ENCODE measurements at places on chromosomes 16 and 17. TPM values are rescaled to one million over a fixed set of nuclear protein-coding genes. Genes with fewer than 3 reads are reported as not detected.

DNA sequence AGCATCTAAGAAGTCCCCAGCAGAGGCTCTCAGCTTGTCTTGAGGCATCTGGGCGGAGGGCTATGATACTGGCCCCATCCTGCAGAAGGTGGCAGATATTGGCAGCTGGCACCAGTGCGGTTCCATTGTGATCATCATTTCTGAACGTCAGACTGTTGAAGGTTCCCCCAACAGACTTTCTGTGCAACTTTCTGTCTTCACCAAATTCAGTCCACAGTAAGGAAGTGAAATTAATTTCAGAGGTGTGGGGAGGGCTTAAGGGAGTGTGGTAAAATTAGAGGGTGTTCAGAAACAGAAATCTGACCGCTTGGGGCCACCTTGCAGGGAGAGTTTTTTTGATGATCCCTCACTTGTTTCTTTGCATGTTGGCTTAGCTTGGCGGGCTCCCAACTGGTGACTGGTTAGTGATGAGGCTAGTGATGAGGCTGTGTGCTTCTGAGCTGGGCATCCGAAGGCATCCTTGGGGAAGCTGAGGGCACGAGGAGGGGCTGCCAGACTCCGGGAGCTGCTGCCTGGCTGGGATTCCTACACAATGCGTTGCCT is at the start of gene CIITA:
Gene CIITA (plus strand): TSS at position 404 of the 543 bp plus-strand sequence. CDS start 129 bp downstream, at position 533.
- peak; percentile 55 for DNase-seq

DNA sequence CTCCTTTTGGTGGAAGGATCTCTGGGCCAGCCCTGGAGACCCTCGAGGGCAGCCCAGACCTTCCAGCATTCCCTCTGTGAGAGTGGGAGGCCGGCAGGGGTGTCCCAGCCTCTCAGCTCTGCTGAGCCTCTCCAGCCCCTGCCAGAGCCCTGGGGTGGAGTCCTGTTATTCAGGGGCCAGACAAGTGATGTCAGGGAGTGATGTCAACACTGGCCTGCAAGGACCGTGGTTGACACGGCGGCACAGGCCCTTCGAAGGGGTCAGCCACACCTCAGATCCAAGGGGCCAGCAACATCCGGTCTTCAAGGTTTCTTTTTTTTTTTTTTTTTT is 231.2 kb downstream of the KATNIP start:
- no peak for DNase-seq

The NPIPB9 gene
- 9.9 TPM for total RNA-seq

- DNase-seq: no peak
Observed at GRCh38 chr16:55499951-55500529, 8.8 kb upstream of the LPCAT2 start.

The HCRT gene
- not detected for total RNA-seq

The C16orf86 gene
- total RNA-seq: 0.87 TPM

The CANT1 gene
- total RNA-seq: 22.4 TPM

The PRSS33 gene
- total RNA-seq: 1.4 TPM

The NLRC5 gene
- 8.1 TPM for total RNA-seq

The STX1B gene
- total RNA-seq: 7.2 TPM

DNA sequence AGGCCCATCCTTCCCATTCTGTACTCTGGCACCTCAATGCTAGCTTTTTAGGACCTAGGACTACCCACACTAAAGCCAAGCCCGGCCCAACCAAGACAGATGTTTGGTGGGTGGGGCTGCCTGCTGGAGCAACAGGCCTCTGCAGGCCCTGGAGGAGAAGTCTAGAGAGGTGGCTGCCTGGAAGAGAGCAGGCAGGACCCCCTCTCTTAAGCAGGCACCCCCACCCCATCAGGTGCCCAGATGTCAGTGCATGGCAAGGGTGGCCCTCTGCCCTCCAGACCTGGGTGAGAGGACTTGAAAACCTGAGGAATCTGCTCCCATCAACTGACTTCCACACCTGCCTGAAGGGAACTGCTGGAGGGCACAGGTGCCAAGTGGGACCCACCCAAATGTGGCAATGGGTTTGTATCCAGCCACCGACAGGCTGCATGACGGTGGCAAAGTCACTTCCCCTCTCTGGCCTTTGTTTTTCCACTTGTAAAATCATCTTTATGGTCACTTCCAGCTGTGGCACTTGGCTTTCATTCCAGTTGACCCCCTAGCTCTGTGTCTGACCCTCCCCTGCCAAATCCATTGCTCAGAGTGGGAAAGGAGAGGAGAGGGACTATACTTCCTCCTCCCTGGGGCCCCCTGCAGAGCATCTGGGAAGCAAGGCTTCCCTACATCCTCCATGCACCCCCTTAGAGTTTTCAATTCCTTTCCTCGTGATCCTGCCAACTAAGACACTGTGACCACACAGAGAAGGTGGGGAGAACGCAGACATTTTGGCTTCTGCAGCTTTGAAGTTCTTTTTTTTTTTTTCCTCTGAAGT is 1.7 kb upstream of the STAT5A start:
- no peak for DNase-seq

The MYH2 gene
- 27.7 TPM for total RNA-seq

The BCL6B gene
- 4.2 TPM for total RNA-seq

The NOG gene
- total RNA-seq: 0.89 TPM

The MRM1 gene
- 20.4 TPM for total RNA-seq

The SLC13A2 gene
- total RNA-seq: not detected

The EVI2A gene
- not detected for total RNA-seq

- peak; percentile 62 for DNase-seq
Observed at GRCh38 chr16:275041-275641, 603 bp downstream of the RGS11 start.

The ZP2 gene
- total RNA-seq: not detected

DNA sequence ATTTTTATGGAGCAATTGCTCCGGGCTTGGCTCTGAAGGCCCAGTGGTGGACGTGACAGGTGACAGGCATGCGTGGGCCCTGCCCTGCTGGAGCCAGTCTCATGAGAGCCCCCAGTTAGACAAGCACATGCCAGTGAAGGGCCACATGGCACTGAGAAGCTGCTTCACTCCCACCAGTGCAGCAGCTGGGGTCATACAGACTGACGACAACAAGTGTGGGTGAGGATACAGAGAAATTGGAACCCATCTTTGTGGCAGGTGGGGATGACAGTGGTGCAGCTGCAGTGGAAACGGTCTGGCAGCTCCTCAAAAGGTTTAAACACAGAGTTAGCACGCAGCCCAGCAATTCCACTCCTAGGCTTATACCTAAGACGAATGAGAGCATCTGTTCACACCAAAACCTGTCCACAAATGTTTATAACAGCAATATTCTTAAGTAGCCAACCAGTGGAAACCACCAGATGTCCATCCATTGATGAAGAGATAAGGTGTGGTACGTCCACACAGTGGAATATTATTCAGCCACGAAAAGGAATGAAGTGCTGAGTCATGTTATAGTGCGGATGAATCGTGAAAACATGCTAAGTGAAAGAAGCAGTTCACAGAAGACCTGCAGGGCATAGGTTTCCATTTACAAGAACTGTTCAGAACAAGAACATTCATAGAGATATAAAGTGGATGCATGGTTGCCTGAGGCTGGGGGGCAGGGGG is 12.5 kb upstream of the CIBAR2 start:
- no peak for DNase-seq

- no peak for DNase-seq
Observed at GRCh38 chr16:4064950-4065352, 51.3 kb downstream of the ADCY9 start.

The RSKR gene
- total RNA-seq: 41.4 TPM

The NATD1 gene
- total RNA-seq: 8.1 TPM

The ALDOC gene
- total RNA-seq: 183 TPM

The OXLD1 gene
- total RNA-seq: 46.0 TPM

- DNase-seq: no peak
Observed at GRCh38 chr17:43574896-43575525, 28.9 kb upstream of the ETV4 start.

GRCh38 chr17:69326377-69327059 is 415 bp downstream of the ABCA5 start:
- DNase-seq: no peak

GRCh38 chr17:69802045-69802740 is 272.8 kb upstream of the KCNJ16 start:
- no peak for DNase-seq

- no peak for DNase-seq
Observed at GRCh38 chr17:39695089-39695474, 4.8 kb upstream of the ERBB2 start.

DNA sequence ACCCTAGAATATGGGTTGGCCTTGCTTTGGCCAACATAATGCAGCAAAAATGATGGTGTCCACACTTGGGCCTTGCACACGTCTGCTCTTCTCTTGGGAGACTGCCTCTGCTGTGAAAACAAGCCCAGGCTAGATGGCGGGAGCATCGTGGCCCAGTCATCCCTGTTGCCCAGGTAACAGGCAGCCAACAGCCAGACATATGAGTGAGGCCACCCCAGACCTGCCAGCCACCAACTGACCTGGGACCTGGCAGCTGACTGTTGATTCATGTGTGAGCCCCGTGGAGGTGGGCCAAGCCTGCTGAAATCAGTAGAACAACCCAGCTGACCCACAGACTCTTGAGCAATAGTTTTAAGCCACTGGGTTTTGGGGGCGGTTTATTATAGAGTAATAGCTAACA is 39.4 kb upstream of the CDH3 start:
- no peak for DNase-seq

DNA sequence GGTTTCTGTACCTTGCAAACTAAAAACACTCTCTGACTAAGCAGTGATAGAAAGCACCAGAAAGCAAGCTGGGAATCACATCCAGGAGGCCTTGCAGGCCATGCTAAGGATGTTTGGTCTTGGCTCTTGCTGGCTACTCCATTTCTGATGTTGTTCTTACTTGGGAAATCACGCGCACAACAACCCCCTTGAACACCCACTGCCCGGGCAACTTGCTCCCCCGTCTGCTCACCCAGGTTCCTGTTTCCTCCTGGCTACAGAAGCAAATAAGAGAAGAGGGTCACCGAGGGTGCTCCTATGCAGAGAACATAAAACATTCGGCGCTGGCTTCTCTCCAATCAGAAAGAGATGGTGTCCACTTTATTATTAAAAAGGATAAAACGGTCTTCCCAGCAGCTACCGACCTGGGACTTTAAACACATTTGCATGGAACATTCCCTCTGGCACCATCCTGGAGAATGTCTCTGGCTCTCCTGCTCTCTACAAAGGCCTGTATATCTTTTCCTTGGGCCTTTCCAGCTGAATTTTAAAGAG is 271.2 kb upstream of the RPL38 start:
- DNase-seq: no peak

- no peak for DNase-seq
Observed at GRCh38 chr17:48529683-48530009, 1.2 kb downstream of the HOXB1 start.

GRCh38 chr16:25411396-25412081 is 153.9 kb upstream of the ZKSCAN2 start:
- peak; percentile 41 for DNase-seq

- no peak for DNase-seq
Observed at GRCh38 chr17:36726199-36726598, 124.8 kb downstream of the MRM1 start.

- DNase-seq: no peak
Observed at GRCh38 chr17:82528484-82529265, 9.1 kb downstream of the FOXK2 start.

- no peak for DNase-seq
Observed at GRCh38 chr17:77779711-77780539, 178.6 kb upstream of the TNRC6C start.

The IRF8 gene
- total RNA-seq: 1.4 TPM

DNA sequence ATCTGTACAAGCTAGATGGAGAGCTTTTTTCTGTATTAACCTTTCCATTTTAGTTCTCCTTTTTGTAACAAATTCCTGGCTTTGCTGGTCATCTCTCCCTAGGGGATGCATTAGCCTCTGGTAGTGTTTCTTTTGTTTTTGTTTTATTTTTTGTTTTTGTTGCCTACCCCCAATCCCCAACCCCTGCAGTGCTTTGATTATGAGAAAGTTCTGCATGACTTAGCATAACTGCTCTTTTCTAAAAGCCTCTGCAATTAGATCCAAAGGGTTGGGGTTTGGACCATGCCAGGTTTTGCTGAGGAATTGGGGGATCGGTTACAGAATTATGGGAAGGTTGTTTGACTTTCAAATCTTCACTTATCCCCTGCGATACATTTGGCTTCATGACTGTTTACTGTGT is 98.2 kb downstream of the ADAMTS18 start:
- DNase-seq: peak; percentile 46

- no peak for DNase-seq
Observed at GRCh38 chr17:65103896-65104295, 33.3 kb upstream of the RGS9 start.

The KRT28 gene
- total RNA-seq: not detected

The RAMP2 gene
- 8.8 TPM for total RNA-seq

DNA sequence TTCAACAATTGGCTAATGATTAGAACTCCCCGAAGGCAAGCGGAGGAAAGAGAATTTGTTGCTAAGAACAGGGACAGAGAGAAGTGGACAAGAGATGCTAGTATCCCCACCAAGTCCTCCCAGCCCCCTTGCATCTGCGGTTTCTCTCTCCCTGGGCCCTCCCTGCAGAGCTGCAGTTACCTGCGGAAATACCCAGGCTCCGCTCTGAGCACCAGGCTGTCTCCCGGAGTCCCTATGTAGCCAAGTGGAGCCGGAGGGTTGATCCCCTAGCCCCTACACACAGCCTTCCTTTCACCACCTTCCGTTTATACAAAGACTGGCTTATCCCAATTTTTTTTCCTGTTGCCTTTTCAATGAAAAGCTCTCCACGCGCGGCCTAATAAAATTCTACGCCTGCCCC is 834.4 kb downstream of the KCNJ2 start:
- peak; percentile 64 for DNase-seq

GRCh38 chr16:50989047-50989446 is 162.0 kb downstream of the SALL1 start:
- no peak for DNase-seq

The HOXB2 gene
- not detected for total RNA-seq

- DNase-seq: no peak
Observed at GRCh38 chr17:46163929-46164594, 29.2 kb downstream of the KANSL1 start.

DNA sequence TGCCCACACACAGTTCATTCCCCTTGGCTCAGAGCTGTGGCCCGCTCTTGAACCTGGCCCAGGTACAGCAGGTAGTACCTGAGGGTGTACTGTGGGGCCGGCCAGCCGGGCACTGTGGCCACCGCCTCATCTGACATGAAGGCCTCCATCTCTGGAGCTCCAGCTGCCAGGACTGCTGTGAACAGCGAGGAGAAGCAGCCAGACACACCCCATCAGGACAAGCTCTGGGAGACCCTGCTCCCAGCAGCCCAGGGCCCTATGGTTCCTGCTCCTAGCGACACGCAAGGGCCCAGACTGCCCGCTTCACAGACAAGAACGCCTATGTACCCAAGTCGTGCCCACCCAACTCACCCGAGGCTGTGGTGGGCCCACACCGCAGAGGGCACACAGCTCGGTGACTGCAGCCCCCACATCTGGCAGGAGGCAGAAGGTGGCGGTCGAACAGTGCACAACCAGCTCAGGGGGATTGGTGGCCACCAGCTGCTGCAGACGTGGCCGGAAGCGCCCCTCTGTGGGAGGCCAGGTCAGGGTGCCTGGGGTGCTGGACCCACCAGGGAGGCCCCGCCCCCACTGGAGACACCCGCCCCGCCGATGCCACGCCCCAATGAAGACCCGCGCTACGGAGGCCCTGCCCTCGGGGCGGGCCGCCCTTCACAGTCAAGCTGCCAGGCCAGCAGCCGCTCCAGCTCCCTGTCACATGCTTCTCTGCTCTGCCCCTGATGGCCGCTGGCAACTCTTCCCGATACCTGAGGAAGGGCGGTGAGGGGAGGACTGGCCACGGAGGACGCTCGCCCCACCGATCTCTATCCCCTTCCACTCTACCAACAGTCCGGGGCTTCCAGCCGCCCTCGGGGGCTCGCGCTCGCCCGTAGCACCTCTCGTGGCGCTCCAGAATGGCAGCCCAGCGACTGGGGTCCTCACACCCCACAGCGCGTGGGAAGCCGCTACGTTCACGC is 1.1 kb upstream of the STUB1 start:
- peak; percentile 82 for DNase-seq
